ENCODE measurements at places on chromosomes 2 and 18.

GRCh38 chr2:240349133-240350005, 86.1 kb upstream of the GPC1 start:
- DNase-seq, result no peak

DNA sequence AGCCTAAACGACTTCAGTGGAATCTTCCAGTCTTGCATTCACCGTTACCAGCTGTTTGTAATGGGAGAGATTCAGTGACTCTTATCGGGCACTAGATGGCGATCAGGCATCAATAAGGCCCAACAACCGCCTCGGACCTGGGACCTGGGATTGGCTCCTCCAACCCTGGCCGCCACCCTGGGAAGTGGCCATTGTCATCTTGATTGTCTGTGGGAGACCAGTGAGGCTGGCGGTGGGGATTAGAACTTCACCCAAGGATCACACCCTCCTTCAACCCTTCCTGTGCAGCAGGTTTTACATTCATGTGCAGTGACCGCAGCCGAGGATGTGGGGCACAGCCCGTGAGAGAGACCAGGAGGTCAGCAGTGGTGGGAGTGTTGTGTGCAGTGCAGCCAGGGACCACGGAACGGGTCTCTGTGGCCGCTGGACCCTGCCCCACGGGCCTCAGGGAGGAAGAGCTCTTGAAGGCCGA, 85.3 kb downstream of the SPP2 start:
- peak; percentile 27 for DNase-seq

DNA sequence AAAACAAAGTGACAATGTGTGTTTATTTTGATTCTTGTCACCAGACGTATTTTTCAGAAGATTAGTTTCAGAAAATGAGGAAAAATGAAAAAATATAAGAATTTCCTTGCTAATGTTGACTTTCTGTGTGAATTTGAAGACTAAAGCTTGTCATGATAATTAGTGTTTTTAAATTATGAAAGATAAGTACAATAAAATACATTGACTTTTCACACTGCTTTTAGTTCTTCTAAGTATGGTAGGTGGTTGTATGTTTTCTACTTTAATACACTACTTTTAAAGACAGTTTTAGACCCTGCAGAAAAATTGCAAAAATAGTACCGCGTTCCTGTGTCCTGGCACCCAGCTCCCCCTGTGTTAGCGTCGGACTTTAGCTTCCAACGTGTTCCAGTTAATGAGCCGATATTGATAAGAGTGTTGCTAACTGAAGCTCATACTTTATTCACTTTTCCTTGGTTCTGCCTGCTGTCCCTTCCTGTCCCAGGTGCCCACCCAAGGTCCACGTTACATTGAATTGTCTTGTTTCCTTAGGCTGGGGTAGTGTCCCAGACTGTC, 695 bp downstream of the RBFA start:
- DNase-seq, result no peak

GRCh38 chr18:65919663-65920062, 168.9 kb downstream of the CDH7 start:
- DNase-seq, result no peak

- no peak for DNase-seq
Observed at GRCh38 chr2:207694811-207695281, 16.6 kb upstream of the CCNYL1 start.

DNA sequence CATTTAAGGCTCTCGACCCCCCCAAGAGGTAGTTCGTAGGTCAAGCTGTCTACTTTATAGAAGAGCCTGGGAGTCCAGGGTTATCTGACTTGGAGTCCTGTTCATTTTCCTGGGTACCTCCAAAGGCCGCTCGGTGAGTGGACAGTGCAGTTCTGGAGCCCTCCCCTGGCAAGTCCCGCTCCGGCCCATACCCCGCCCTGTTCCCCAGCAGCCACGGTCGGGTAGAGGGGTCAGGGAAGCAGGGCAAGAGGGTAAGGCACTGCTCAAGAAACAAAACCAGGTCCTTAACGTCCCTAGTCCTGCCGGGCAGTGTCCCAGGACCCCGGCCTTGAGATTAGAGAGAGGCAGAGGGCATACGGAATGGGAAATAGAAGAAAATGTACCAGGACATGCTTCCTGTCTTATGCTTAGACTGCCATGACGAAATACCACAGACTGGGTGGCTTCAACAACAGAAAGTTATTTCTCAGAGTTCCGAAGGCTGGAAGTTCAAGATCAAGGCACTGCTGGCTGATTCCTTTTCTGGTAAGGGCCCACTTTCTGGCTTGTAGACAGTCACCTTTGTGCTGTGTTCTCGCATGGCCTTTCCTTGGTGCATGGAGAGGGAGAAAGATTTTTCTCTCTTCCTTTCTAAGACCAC, 5.4 kb upstream of the HPCAL1 start:
- no peak for DNase-seq

DNA sequence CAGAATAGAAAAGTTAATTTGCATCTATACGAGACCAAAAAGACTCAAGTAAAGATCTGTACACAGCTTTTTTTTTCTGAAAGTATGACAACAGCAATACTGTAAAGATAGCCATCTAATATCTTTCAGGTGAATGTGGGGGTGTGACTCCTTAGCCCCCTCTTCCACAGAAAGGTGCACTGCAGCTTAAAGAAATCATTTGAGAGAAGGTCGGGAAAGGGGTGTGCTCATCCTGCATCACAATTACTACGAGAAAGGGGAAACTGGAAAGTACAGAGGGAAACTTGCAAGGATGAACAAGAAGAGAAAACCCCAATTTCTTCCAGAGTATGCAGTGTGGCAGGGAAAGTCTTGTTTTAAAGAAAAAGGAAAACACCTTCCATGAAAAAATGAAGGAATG, 255.6 kb downstream of the CCDC178 start:
- no peak for DNase-seq

DNA sequence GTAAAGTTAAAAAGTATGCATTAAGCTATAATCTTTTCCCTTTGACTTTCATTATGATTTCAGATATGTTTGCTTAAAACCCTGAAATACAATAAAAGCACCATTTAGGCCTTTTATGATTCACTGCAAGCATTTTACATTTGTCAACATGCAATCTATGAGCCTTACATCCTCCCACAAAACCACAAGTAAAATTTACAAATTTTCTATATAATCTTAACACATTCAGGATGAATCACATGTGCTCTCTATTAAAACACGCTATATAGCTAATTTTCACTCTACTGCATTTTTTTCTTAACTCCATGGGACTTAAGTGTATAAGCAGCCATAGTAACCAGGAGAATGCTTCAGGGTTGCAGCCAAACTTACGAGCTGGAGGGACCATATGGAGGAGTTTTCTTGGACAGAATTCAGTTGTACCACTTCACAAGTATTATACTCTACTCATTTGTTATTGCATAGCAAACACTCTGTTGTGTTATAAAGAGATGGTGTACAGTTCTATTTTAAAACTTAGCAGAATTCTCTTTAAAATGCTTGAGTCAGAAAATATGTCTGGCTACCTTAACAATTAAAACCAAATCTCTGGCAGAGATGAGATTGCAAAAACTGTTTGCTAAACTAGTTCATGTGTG, 293.2 kb downstream of the ALK start:
- no peak for DNase-seq

DNA sequence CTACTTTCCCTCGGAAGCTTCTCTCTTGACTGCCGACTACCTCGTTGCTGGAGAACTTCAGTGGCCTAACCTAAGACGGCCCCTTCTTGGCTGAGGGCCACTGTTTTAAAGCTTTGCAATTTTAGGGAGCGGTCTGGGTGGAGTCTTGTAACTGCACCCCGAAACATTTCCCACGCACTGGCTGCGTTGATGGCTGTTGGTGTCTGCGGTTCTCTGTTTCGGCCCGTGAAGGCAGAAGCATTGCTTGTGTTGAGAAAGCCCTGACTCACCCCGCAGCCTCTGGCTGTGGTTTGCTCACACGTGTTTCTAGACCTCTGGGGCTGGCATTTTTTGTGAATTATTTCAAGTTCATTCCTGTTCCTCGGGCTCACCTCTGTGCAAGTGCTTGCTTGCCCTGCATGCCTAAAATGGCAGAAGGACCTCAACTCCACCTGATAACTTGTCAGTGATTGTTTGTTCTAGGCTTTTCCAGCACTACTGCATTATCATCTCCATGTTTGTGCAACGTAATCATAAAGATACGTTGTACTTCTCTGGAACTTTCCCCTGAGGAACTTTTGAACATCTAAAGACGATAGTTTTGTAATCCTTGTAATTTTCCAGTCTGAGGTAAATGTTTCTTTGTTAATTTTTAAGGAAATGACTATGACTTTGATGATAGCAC, 94.2 kb upstream of the DLX2 start:
- peak; percentile 45 for DNase-seq

DNA sequence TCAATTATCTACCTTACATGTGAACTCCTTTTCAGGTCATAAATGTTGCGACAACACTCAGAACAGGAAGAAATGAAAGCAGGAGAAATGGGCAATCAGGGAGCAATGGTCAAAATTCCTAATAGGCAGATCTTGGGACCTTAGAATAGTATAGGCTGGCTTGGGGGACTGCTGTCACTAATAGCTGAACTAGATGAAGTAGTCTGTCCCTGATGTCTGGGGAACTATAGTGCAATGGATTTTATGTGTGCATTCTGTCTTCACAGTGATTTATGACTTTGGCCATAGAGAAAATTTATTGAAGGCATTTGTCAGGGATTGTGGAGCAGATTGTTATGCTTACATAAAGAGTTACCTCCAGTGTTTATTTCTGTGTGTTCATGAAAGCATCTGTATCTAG, 6.1 kb upstream of the DPP10 start:
- DNase-seq, result no peak

- no peak for DNase-seq
Observed at GRCh38 chr2:47165001-47165555, 10.0 kb upstream of the STPG4 start.

GRCh38 chr2:66761826-66762225, 326.9 kb downstream of the MEIS1 start:
- no peak for DNase-seq

DNA sequence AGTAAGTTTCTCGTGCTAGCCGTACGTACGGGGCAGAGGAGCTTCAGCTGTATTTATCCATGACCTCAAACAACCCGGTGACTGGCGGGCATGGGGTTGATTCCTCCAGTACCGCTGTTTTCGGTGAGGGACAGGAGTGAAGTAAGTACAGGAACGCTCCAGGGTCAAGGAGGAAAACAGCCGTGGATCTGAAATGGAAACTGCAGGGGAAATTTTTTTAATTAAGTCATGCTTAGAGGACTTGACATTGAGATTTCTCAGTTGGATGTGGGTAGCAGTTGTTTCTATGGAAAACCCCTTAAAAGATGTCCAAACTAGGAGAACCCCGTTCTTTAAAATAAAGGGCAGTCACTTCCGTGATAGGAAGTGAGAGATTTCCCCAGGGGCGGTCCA, 1.2 kb downstream of the RAB12 start:
- no peak for DNase-seq

DNA sequence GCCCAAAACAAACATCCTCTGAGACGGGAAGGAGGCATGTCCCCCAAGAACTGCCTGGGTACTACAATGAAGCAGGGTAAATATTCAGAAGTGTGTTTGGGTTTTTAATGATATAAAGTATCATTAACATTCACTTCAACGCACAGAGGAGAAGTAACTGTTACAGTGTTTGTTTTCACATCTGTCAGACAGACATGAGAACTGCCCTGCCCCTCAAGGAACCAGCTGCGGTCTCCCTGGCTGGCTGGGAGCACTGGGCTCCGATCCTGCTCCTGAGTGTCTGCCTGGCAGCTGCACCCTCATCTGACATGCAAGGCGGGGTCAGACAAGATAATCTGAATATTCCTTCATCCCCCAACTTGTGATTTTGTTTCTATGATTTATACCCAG, 75.6 kb downstream of the MBP start:
- no peak for DNase-seq

GRCh38 chr2:43007901-43008300, 215.5 kb upstream of the HAAO start:
- no peak for DNase-seq

DNA sequence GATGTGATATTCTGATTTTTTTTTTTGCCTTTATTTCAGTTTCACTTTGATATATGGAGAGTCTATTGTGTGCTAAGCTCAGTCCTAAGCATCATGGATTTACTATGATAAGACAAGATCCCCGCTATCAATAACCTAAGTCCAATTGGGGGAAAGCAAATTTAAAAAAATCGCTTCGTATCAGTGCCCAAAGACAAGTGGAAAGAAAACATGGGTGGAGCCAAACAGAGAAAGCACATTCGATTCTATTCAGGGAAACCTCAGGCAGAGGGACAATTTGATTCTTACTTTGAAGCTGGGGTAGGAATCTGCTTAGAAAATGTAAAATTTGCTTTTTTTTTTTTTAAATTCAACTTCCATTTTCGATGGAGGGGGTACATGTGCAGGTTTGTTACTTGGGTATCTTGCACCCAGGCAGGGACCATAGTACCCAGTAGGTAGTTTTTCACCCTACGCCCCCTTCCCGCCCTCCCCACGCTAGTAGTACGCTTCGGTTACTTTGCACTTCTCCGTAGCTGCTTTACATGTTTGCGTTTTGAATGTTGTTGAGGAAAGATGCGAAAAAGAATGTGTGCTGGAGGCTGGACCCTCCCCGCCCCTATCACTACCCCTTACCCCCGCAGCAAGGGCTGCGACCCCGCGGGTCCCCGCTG, 12.4 kb downstream of the KIF5C start:
- DNase-seq, result no peak

- DNase-seq, result no peak
Observed at GRCh38 chr2:1306014-1306686, 107.1 kb upstream of the TPO start.

GRCh38 chr2:127844973-127845372, 13.0 kb downstream of the POLR2D start:
- DNase-seq, result no peak

GRCh38 chr2:2238726-2239269, 92.3 kb downstream of the MYT1L start:
- DNase-seq, result no peak

DNA sequence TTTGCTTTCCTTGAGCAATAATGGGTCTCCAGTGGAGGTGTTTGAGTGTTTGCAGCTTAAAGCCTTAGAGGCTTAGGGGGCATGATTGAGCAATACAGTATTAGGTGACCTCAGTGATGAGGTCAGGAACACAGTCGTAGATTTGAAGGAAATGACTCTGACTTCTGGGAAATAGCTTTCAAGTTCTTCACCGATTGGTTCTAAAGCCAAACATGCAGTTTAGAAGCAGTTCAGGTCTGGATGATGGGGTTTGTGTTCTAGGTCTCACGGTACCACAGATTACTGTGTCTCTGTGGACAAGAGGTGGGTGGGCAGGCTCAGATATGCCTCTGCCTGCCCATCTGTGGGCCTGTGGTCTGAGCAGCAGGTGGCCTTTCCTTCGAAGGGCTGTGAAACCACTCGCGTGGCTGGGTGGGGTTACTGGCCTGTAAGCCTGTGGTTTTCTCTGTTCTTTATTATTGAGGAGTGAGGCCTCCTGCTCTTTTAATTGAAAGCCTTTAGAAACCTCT, 7.8 kb downstream of the MTHFD2 start:
- DNase-seq, result peak; percentile 46

- no peak for DNase-seq
Observed at GRCh38 chr18:3179430-3180089, 40.2 kb downstream of the MYOM1 start.

- no peak for DNase-seq
Observed at GRCh38 chr2:66686755-66687154, 251.8 kb downstream of the MEIS1 start.

Measured in activated T-cell treated with anti-CD3 and anti-CD28 coated beads for 48 hours (primary cell).